ENCODE measurements at places on chromosomes 6 and 20. TPM values are rescaled to one million over a fixed set of nuclear protein-coding genes. Genes with fewer than 3 reads are reported as not detected.

GRCh38 chr20:12598894-12599293 lies 409.9 kb upstream of the SPTLC3 start:
- no peak for DNase-seq

GRCh38 chr6:158926414-158926813 lies 73.6 kb downstream of the RSPH3 start:
- no peak for DNase-seq

GRCh38 chr6:40832691-40833090 lies 206.3 kb downstream of the UNC5CL start:
- DNase-seq: no peak

The BHLHE23 gene
- polyA plus RNA-seq: not detected

DNA sequence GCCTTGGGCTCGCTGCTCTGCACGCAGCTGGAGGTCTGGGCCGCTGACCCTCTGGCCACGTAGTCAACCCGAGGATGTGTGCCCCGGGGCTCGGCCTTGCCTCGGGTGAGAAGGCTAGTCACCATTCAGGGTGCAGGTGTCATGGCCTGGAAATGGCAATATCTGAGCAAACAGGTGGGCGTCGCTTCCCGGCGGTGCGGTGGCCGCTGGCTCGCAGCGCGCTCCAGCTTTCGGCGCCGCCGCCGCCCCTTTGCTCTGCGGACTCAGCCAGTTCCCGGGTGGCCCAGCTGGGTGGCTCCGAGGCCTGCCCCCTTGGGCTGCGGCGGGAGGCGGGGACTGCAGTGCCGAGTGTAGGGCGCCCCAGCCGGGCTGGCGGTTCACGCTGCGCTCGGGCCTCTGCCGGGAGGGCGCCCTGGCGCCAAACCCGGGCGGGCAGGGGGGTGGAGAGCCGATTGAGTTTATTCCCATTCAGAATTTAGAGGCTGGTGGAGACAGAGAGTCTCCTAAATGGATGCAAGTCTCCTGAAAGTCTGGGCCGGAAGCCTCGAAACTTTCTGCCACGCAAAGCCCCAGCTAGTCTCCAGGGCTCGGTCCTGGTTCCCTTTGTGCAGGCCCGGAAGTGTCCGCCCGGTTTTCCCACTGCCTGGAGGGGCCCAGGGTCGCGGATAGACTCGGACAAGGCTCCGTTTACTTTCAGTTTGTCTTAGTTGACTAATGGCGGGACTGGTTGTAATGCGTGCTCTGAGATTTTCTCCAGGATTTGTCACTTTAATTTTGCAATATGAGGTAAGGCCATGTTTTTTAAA lies 11.3 kb upstream of the TFAP2A start:
- peak; percentile 27 for DNase-seq

DNA sequence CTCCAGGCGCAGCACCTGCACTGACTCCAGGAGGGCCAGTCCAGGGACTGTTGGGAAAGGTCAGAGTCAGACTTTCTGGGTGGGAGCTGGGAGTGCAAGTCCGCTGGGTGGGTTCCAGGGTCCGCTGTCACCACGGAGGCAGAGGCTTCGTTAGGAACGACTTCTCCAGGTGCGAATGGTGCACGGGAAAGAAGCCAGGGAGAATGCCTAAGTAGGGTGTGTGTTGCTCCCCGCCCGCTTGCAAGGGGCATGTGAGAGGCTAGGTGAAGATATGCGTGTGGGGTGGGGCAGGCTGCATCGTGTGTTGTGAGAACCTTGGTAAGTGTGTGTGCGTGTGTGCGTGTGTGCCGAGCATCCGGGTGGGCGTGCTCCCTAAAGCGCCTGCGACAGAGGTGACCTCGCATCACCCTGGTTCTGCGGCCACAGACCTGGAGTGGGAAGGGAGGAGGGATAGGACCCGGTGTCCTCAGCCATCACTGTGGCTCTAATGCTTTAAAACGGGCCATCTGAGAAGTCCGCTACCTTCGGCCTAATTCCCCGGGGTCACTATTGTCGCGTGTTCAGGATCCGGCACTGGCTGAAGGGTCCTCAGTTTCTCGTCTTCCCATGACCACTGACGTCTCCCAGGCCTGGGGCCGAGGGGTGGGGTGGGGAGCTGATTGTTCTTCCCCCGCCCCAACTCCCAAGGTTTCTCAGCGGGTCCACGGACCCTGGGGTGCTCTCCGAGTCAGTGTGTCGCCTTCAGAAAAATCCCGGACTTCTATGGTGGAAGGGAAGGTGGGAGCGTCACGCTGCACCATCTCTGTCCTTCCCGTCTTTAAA lies 6.1 kb downstream of the SLC32A1 start:
- DNase-seq: no peak

The CYP24A1 gene
- polyA plus RNA-seq: 9.1 TPM

GRCh38 chr6:43331470-43331869 lies 22.8 kb upstream of the CRIP3 start:
- DNase-seq: no peak

GRCh38 chr6:127775371-127775770 lies 125.5 kb downstream of the THEMIS start:
- no peak for DNase-seq

DNA sequence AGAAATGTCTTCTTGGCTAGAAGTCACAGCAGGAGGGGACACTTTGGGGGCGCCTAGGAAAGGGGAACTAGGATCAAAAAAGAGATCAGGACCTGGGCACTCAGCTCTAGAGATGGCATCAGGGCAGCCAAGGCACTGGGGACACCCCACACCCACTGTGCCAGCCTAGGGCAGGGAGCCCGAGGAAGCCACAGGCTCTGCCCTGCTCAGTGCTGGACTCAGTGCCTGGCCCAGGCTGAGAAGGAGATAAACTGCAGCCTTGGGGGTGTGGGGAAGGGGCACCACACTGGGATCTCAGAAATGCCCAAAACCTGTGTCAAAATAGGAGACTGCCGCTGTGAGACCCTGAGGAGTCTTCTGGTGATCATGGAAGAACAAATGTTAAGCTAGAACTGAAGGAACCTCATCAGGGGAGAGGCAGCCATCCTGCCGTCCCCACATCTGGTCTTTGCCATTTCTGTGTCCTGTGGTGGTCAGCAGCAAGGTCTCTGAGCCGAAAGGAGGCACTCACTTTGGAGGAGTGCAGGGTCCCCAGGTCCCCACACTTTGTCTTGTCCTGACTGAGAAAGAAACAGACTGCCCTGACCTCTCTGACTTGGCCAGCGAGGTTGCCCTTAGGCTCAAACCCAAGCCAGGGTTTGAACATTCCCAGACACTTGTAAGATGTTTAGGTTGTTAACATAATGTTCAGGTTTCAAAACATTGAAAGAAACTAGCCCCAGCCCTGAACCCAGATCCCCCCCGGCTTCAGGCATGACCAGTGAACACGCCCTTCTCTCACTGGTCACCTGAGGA lies 2.3 kb downstream of the ARFRP1 start:
- DNase-seq: no peak

GRCh38 chr6:71582820-71583219 lies 294.2 kb downstream of the OGFRL1 start:
- DNase-seq: no peak

GRCh38 chr20:51195419-51195901 lies 172.6 kb upstream of the KCNG1 start:
- DNase-seq: no peak

GRCh38 chr6:162385980-162386379 lies 341.6 kb downstream of the PRKN start:
- no peak for DNase-seq

GRCh38 chr6:130758813-130759212 lies 68.4 kb upstream of the SMLR1 start:
- no peak for DNase-seq

The TPX2 gene
- 14.4 TPM for polyA plus RNA-seq

The F13A1 gene
- not detected for polyA plus RNA-seq

GRCh38 chr6:20461576-20461975 lies 59.9 kb downstream of the E2F3 start:
- no peak for DNase-seq

The ZBTB46 gene
- 0.15 TPM for polyA plus RNA-seq

DNA sequence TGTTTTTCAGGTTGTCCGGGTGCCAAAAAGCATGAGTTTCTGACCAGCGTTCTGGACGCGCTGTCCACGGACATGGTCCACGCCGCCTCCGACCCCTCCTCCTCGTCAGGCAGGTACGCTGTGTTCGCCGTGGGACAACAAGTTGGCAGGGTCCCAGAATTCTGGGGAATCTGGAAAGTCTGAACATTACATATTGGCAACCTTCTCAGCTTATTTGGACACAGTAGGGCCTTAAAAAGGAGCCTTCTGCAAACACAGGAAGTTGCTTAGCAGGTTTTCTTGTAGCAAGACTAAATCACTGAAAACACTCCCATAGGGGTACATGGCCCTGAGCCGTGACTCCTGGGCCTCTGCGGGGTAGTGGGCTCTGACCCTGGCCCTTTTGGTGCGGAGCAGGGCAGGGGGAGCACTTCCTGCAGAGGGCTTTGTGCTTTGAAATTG lies 209.7 kb downstream of the SMOC2 start:
- no peak for DNase-seq

The UST gene
- polyA plus RNA-seq: 5.0 TPM

DNA sequence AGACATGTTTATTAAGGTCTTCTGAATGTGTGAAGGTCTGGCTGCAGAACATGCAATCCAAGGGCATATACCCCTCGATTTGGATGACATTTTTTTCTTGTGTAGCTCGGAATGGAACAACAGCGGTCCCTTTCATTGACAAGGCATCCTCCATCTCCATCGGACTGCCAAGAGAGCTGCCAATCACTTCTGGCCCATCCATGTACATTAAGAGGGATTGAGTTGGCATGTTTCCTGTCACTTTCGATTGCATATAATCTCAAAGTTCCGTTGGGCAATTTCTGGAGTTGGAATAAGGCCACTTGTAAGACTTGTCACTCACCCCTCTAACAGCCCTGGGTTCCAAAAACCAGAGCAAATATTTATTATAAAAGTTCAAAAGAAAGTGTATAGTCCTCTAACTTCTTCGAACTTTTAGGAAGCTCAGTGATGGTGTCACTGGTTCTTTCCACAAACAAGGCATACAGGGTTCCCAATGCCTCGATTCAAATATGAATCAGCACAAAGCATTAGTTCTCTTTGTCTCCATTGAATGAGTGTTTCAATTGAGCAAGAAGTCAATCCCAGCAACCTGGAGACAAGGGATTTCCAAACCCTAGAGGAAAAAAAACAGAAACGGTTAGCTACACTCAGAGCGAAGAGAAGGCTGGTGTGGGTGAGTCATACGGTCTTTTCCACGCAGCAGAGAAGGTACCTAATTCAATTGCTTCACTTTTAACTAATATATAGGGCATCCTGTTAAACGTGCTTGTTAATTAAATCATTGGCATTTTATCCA lies 10.9 kb downstream of the ZNF217 start:
- DNase-seq: peak; percentile 57

GRCh38 chr6:36724514-36725390 lies 27.1 kb downstream of the RAB44 start:
- DNase-seq: peak; percentile 85

GRCh38 chr6:155197932-155198331 lies 65.9 kb upstream of the CLDN20 start:
- no peak for DNase-seq

- DNase-seq: no peak
Measured at GRCh38 chr6:167565884-167566599, 241.2 kb downstream of the TTLL2 start.

DNA sequence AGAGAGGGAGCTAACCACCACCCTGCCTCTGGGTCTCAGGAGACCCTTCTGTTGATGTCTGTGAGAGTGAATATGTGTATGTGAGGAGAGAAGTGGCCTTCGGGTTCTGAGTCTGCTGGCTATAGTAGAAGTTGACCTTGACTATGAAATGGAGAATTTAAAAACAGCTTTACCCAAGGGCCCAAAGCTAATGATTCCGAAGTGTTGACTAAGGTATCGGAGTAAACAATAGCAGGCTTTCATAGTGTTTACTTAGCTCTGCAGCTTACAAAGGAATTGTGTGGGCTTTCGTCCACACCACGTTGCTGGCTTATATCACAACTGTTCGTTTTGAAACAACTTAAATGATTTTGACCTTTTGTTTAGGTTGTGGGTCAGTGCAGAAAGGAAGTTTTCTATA lies 126.5 kb upstream of the JAG1 start:
- no peak for DNase-seq

DNA sequence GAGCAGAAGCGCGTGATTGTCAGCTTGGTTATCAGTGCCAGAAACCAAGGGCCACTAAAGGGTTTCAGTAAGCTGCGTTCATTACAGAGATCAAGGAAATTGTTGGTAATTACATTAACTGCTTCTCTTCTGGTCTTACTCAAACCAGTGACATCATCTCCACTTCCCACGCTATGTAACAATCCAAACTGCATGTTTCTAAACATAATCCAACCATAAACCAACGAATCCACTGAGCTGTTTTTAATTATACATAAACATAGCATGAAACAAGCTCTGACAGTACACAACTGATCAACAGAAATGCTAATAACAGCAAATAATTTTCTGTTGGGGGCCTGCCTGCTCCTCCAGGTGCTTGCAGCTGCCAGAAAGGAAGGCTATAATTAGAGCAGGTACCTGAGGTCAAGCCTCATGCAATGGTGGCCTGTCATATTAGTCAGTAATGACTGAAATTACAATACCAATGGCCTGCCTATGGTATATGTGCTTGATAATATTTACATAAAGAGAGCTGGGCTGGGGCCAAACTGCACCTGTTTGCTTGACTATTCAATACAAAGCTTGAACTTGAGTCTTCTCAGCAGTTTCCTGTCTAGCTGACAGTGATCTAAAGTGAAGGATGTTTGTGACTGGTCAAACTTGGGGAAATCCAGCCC lies 40.1 kb downstream of the ILRUN start:
- peak; percentile 66 for DNase-seq

The TBXT gene
- polyA plus RNA-seq: not detected

DNA sequence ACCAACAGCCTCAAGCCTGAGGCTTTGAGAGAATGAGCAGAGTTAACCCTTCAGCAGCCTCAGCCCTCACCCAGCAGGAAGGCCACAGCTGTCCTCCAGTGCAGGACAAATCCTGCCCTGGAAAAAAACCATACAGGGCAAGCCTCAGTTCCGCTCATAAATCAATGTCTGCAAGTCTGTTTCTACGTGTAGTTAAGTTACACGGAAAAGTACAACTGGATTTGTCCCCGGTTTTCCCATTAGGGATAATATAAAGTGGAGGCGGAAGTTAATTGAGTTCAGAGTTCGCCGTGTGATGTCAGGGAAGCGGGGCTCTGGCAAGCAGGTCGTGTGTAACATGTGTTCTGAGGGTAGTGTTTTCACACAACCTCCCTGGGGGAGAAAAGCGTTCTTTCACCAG lies 44.2 kb upstream of the EYA2 start:
- no peak for DNase-seq

The TMEM217 gene
- polyA plus RNA-seq: 2.0 TPM

DNA sequence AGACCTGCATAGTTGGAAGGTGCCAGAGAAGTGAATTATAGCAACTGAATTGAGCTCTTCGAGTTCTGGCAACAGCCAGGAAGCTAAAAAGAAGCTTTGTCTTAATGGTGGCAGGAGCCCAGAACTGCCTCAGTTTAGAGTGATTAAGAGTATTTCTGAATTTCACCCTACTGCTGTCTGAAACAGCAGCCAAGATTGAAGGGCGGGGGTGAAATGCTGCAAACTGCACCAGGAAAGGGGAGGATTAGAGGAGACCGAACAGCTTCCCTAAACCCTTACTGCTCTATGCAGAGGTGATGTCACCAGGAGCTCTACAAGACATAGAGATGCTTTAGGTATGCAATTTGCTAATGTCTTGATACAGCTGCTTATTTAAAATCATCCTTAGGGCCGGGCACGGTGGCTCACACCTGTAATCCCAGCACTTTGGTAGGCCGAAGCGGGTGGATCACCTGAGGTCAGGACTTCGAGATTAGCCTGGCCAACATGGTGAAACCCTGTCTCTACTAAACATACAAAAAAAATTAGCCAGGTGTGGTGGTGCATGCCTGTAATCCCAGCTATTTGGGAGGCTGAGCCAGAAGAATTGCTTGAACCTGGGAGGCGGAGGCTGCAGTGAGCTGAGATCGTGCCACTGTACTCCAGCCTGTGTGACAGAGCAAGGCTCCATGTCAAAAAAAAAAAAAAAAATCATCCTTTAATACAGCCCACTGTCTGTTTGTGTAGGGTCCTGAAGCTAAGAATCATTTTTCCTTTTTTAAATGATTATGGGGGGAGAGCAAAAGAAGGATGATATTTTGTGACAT lies 91.7 kb upstream of the IYD start:
- DNase-seq: no peak
